Prostate gland (tissue), 2 donors: ENCODE measurements at places on chromosomes 7 and 10. TPM values are rescaled to one million over a fixed set of nuclear protein-coding genes. Genes with fewer than 3 reads are reported as not detected.

GRCh38 chr7:158244873-158245723, 342.5 kb downstream of the PTPRN2 start:
- no peak for DNase-seq

- DNase-seq: no peak
Observed at GRCh38 chr7:149753375-149754233, 19.8 kb downstream of the ZNF467 start.

- DNase-seq: no peak
Observed at GRCh38 chr10:24096281-24096680, 112.7 kb upstream of the KIAA1217 start.

DNA sequence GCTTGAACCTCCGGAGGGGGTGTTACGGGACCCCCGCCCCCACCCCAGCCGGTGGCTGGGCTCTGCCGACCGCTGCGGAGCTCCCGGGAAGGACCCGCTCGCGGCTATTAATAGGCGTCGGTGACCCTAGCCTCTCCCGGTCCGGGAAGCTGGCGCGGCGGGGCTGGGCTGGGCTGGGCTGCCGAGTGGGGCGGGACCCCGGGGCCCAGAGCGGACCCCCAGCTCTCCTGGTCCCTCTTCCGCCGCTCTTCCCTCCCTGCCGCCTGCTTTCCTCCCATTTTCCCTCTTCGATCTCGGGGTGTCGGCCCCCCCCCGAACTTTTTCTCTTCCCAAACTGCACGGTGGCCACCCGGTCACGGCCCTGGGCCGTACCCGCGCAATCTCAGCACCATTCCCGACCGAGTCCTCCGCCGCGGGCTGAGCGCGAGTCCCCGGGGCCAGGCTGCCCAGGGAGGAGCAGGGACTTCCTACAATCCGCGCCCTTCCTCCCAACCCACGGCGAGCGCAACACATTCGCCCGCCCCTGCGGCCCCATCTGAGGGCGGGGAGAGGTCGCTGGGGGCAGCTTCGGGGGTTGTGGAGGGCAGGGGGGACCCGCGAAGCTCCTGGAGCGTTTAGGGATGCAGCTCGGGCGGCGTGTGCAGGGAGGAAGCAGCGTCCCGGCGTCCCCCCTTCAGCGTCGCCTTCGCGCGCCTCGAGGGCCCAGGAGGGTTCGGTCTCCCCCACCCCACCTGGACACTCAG, 3.1 kb upstream of the ELFN1 start:
- DNase-seq: no peak

- no peak for DNase-seq
Observed at GRCh38 chr10:79446758-79447084, 1.3 kb upstream of the ZCCHC24 start.

GRCh38 chr7:32043688-32044087, 26.5 kb downstream of the PDE1C start:
- no peak for DNase-seq

GRCh38 chr7:98252425-98253054, 508 bp upstream of the TECPR1 start:
- DNase-seq: no peak

EFCAB10 gene
- 6.4 TPM for total RNA-seq

UBN2 gene
- 13.9 TPM for total RNA-seq

RAPGEF5 gene
- 7.4 TPM for total RNA-seq

PNLIP gene
- total RNA-seq: not detected

ANKRD16 gene
- 20.1 TPM for total RNA-seq
